AG08395 (cell line): ENCODE measurements at places on chromosomes 11 and 22.

DNA sequence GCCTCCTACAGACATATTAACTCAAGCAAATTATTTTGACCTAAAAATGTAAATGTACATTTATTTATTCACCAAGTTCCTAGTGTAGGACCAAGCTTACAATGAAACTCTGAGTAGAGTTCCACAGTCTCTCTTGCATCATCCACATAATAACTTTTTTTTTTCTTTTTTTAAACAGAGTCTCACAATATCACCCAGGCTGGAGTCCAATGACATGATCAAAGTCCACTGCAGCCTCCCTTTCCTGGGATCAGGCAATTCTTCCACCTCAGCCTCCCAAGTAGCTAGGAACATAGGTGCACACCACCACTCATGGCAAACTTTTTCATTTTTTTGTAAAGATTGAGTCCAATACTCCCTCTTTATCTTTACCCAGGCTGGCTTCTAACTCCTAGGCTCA lies 28.0 kb downstream of the FEZ1 start:
- DNase-seq = no peak

DNA sequence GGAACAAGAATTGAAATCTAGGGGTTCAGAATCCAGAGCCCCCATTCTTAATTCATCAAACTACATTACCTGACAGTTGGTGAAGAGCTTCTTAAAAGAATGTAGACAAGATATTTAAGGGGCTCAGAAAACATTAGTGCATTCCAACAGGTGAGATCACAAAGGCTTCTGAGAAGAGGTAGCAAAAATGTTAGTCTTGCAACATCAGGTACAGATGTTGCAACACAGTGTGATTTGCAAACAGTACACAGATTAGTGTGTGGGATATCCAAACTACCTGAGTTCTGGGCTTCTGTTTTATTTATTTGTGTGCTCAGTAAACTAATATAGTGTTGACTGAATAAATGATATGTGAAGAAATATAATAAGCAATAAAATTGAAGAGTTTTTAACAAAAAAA lies 11.8 kb downstream of the CASP4 start:
- DNase-seq = no peak

DNA sequence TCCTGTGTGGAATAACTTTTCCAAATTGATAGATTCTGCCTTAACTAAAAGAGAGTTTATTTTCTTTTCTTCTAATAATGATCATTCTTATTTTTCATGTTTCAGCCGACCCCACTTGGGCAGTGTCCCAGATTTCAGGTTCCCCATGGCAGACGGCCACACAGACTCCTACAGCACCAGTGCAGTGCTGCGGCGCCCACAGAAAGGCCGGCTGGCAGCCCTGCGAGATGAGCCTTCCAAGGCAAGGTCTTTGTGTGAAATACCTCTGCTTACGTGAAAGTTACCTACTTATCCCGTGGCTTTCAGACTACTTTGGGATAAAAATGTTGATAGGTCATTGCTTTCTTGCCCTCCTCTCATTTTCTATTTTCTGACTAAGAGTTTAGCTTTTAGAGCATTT lies 59.3 kb upstream of the CTTN start:
- DNase-seq = no peak

DNA sequence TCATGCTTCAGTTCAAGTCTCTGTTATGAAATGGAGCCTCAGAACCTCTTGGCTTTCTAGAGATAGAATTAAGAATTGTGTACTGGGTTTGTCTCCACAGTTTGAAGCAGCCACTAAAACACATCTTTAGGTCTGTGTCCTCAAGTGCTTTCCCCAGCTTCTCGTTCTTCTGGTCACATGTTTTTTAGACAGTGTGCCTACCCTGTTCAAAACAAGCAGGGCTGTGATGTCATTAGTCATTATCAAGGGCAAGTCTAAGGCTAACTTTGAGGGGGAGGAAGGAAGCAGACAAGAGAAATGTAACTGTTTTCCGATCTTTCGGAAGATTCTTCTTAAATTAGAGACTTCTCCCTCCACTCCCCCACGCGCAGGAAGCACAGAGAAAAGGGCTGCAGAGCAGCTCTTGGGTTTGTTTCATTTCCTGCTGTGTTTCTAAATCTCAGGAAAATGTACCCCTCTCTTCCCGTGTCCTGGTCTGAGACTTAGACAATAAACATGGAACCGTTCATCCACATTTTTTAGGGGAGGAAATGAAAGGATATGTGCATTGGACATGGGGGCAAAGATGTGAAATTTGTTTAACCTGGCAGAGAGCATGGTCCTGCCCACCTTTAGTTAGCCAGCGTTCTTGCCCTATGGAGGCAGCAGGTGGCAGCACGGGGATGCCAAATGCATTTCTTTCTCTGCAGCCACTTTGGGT lies 3.1 kb downstream of the AKIP1 start:
- peak; percentile 32 for DNase-seq

- no peak for DNase-seq
Measured at GRCh38 chr11:125950178-125950490, 4.3 kb downstream of the VSIG10L2 start.

GRCh38 chr11:73087730-73088129 lies 54.4 kb downstream of the FCHSD2 start:
- DNase-seq = no peak

GRCh38 chr11:112227471-112227870 lies 1.2 kb downstream of the PTS start:
- DNase-seq = no peak

DNA sequence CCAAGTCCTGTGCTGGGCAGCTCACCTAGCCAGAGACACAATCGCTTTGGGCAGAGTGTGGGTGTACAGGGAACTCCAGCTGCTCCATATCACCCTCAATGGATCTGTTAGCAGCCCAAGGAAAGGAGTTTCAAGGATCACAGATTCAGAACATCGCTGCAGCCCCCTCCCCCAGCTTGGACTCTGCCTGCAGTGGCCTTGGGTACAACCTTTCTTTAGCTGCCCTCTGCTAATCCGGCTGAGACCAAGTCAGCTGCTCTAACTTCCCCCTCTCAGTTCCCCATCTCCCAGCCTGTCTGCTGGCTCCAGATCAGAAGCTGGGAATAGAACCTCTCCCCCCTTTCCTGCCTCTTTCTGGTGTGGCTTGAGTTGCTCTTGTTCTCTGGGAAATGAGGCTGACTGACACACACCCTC lies 1.3 kb downstream of the TMEM86A start:
- no peak for DNase-seq

DNA sequence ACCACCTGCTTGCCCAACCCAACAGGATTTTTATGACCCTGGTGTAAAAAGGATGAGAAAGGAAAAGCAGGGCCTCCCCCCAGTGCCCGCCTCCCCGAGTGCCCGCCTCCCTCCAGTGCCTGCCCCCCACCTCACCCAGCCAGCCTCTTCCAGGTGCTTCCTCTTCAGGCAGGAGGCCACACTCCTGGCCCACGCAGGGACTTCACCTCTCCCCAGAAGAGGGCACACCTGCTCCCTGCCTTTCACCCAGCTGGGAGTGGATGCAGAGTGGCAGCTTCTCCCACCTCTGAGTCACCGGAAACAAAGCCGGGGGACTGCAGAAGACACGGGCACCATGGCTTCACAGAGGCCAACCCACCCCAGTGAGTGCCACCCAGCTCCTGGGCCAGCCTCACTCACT lies 16.1 kb downstream of the CPT1A start:
- DNase-seq = no peak
